Stromal cell of bone marrow (primary cell): ENCODE measurements at places on chromosomes 11 and 22.

DNA sequence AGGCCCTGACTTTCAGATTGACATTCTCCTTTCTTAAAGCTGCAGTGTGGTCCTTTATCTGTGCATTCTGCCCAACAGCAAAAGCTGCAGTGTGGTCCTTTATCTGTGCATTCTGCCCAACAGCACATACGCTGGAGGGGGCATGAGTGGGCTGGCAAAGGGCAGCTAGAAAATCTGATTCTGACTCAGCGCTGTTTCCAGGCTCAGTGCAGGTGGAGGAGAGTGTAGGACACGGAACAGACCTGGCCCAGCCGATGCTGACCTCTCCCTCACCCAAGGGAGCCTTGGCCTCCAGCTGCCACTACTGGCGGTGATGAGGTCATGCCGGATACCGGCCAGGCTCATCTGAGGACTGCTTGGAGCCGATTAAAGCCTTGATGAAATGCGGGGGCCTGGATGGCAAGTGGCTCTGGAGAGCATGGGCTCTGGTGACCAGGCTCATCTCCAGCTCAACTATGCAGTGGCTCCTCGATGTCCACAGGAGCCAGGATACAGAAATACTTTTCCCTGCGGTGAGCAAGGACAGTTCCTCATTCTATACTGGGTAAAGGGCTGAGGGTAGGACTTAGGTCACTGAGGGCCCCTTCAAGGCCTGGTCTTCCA lies 84.6 kb downstream of the CLPB start:
- DNase-seq: no peak

GRCh38 chr11:130315354-130315970 lies 745 bp upstream of the ZBTB44 start:
- no peak for DNase-seq

DNA sequence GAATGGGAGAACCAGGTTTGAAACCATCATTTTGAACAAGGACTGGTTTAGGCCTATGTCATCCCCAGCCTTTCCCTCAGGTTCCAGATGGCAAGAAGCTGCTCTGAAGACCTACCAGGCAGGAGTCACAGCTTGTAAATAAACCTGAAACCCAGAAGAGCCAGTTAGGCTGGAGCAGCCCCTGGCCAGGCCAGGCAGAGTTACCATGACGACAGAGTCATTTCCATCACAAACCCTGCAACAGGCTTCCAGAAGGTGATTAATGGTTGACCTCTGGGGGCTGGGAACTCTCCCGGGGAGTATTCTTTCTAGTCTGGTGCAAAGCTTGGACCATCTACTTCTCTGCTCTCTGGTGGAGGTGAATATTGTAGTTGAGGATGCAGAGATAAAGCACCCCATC lies 164.1 kb upstream of the NCAM1 start:
- no peak for DNase-seq

GRCh38 chr11:96293598-96294021 lies 49.4 kb downstream of the MAML2 start:
- DNase-seq: no peak

GRCh38 chr11:83255366-83255765 lies 30.8 kb downstream of the CCDC90B start:
- no peak for DNase-seq

DNA sequence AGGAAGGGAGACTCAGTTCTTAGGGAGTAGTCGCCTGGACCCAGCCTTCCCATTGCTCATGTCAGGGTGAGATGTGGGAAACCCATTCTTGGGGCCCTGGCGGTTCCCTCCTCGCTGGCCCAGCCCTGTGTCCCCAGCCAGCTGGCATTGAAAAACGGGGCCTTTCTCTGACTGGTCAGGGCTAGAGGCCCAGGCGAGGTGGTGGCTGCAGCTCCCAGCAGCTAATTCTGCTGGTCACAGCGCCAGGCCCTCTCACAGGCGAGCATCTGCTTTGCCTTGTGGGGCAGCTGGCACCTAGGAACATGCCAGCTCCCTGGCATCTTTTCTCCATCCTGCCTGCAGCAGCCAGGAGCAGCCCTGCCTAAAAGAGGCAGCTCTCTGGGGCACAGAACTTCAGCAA lies 20.1 kb downstream of the TSPAN18 start:
- no peak for DNase-seq
